ENCODE measurements at places on chromosomes 6 and 20. TPM values are rescaled to one million over a fixed set of nuclear protein-coding genes. Genes with fewer than 3 reads are reported as not detected.

The SMLR1 gene
- not detected for total RNA-seq

The ZSCAN23 gene
- total RNA-seq, result 0.94 TPM

The MCCD1 gene
- total RNA-seq, result not detected

The NFS1 gene
- total RNA-seq, result 17.8 TPM

The CTCFL gene
- not detected for total RNA-seq

The SLC2A10 gene
- total RNA-seq, result 45.4 TPM

The PPP1R14C gene
- total RNA-seq, result 3.2 TPM

The EPM2A gene
- total RNA-seq, result 13.8 TPM

The EMILIN3 gene
- total RNA-seq, result not detected

The ZFP57 gene
- total RNA-seq, result not detected

The GPR6 gene
- not detected for total RNA-seq

The ZDHHC14 gene
- 4.1 TPM for total RNA-seq

The AK9 gene
- total RNA-seq, result 2.2 TPM

The EFCAB8 gene
- total RNA-seq, result under 0.01 TPM

The SLC2A4RG gene
- 12.9 TPM for total RNA-seq

Measured in smooth muscle cell of the coronary artery (primary cell).